ENCODE measurements at places on chromosomes 5 and 9.
A peak's percentile ranks its signal among the peaks of the same experiment; 100 is the strongest.

GRCh38 chr5:160525471-160526261 is 104.0 kb downstream of the PTTG1 start:
- no peak for DNase-seq

DNA sequence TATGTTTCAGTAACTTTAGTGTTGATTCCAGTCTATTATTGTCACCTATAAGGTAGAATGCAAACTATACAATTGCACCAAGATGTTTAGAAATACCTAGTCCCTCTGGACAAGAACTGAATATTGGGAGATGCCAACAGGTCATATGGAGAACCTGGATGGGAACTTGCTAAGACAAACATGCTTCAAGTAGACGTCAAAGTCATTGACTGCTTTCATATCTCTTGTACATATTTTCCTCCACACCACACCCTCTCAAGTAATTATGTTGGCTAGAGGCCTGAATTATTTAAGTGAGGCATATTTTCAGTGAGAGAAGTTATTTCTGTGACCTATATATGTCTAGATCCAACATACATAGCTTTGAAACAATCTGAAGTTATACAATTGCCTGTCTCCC is 453.3 kb downstream of the ELAVL2 start:
- no peak for DNase-seq

- no peak for DNase-seq
Observed at GRCh38 chr9:112075009-112075378, 100.1 kb downstream of the SUSD1 start.

DNA sequence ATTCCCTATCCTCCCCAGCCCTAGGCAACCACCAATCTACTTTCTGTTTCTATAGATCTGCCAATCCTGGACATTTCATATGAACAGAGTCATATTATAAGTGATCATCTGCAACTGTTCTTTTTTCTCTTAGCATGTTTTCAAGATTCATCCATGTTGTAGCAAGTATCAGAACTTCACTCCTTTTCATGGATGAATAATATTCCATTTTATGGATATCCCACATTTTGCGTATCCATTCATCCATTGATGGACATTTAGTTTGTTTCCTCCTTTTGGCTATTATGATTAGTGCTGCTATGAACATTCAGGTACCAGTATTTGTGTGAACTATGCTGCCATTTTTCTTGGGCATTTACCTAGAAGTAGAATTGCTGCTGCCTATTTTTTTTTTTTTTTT is 51.3 kb upstream of the HAND1 start:
- DNase-seq: no peak

DNA sequence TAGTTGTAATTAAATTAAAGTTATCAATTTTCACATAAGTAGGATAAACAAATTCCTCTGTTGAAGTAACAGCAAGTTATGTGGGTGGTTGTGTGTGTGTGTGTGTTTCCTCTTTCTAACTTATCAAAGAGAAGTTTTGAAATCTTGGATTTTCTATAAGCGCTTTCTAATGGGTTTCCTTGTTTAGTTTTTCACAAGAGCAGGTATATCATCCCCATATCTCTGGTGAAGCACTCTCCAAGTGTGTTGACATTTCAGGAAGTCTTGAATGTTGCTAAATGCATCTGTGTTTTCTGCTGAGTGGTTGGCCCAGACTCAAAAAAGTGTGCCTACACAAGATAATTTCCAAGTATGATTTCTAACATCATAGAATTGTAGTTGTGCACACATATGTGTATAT is 43.3 kb downstream of the PRDM6 start:
- no peak for DNase-seq

- no peak for DNase-seq
Observed at GRCh38 chr9:126283799-126284465, 42.7 kb upstream of the MVB12B start.

DNA sequence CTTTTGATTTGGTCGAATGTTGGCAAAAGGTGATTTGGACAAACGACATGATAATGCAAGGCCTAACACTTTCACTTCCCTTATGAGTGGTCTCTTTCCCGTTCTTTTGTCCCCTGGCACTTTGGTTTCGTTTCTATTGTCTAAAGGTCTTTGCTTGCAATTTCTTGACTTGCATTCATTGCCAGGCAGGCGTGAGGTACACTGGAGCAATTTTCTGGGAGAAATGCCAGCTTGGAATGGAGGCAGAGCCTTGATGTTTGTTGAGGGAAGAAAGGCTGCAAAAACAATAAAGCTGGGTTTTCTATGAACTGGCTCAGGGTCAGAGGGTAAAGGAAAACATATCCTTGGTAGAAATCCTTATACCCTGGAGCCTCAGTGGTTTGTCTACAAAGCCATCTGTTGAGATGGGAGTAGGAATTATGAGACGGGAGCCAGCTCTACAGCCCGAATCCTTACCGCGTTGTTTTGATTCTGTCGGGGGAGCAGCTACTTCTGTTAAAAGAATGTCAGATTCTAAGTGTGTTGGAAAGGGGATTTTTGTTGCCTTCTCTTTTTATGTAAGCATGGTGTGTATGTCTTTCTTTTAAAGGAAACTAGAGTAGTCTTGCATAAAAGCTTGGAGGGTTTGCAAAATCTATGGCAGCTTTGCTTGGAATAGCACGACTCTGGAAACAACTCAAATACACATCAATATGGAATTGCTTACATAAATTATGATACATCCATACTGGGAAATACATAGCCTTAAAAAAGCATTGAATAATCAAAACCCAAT is 158.9 kb downstream of the RMI1 start:
- no peak for DNase-seq

- peak; percentile 60 for DNase-seq
Observed at GRCh38 chr5:103120607-103121200, 603 bp downstream of the PPIP5K2 start.

DNA sequence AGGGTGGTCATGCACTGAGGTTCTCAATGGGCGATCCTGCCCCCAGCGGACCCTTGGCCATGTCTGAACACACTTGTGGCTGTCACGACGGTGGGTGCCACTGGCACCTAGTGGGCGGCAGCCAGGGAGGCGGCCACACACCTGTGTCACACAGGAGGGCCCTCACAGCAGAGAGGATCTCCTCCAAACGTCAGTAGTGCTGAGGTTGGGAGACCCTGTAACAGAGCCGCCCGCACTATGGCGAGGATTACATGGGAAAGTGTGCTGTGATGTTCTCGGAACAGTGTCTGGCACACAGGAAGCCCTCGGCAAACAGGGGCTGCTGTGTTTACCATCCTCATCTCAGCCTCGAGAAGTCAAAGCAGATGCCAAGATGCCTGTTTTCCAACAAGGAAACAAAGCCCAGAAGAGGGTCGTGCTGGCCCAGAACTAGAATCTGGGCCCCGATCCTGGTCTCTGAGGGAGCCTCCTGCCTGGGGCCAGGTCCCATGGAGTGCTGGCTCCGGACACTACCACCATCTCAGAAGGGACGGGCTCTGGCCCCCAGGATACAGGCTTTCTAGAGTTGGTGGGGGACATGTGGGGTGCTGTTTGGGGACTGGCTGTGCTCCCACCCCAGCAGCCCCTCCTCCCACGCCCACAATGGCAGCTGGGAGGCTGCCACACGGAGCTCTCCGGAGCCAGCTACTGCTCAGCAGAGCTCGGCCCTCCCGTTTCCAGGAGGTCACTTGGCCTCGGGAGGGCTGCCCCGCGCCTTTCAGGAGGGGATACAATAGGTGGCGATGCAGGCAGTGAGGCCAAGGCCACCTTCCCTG is 48.2 kb downstream of the DBH start:
- DNase-seq: no peak

GRCh38 chr5:1405121-1405520 is 40.1 kb downstream of the SLC6A3 start:
- DNase-seq: no peak

DNA sequence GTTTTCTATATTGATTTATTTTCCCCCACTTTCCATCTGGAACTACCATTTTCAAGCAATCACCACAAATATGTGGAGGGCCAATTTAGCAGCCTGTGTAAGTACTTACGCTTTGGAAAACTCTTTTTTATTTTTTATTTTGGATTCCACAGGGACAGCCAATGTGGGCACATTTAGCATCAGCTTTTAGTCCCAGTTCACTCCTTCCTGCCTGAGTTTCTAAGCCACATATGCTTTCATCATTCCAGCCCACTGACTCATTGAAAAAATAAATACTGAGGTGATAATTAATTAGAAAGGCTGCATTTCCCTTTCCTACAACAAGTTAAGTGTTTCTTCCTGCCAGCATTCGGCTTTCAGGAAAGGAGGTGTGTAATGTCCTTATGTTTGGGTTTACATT is 76.8 kb downstream of the TMEM167A start:
- DNase-seq: no peak

DNA sequence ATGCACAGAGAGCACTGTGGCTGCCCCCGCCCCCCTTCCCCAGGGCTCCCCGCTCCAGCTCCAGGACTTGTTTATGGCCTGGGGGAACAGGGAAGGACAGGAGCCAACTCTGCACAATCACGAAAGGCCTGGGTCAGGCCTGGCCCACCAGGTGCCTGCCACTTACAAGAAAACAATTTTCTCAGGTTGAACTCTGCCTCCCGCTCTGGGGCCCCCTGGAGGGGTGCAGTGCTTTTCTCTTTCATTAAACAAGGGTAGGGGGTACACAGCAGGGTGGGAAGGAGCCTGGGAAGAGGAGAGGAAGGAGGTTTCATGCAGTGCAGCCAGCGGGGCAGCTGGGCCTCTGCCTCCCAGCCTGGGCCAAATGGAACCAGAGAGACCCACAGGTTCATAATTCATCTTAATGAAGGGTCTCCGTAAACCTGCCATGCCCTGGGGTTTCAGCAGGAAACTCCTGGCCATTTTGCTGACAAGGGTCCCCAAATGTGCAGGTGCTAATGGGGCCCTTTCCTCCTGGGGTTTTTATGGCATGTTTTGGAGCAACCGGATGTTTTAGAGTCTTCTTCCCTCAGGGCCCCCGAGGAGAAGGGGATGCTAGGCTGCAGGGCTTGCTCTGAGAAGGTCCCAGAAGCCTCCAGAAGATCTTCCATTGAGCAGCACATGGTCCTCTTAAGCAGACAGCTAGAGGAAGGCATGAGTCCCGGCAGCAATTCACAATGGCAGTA is 219.8 kb downstream of the SLIT3 start:
- no peak for DNase-seq

GRCh38 chr5:14678773-14679334 is 14.3 kb downstream of the OTULIN start:
- DNase-seq: no peak

- DNase-seq: no peak
Observed at GRCh38 chr5:35308421-35308820, 78.1 kb upstream of the PRLR start.

DNA sequence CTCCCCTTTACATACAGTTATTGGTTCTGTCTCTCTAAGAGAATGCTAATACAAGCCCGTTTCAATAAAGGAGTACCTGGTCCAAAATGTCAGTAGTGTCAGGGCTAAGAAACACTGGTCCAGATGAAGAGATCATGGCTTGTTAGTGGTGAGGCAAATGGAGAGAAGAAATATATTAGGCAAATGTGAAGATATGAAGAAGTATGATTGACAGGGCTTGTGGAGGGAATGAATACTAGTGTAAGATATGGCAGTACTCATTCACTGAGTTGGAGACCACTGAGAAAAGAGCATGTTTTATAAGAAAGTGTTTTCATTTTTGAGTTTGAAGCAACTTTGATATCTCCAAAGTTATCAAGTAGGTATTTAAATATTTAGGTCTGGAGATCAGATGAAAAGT is 290.5 kb upstream of the MEF2C start:
- no peak for DNase-seq

- DNase-seq: no peak
Observed at GRCh38 chr5:78779771-78780616, 131.4 kb upstream of the LHFPL2 start.

DNA sequence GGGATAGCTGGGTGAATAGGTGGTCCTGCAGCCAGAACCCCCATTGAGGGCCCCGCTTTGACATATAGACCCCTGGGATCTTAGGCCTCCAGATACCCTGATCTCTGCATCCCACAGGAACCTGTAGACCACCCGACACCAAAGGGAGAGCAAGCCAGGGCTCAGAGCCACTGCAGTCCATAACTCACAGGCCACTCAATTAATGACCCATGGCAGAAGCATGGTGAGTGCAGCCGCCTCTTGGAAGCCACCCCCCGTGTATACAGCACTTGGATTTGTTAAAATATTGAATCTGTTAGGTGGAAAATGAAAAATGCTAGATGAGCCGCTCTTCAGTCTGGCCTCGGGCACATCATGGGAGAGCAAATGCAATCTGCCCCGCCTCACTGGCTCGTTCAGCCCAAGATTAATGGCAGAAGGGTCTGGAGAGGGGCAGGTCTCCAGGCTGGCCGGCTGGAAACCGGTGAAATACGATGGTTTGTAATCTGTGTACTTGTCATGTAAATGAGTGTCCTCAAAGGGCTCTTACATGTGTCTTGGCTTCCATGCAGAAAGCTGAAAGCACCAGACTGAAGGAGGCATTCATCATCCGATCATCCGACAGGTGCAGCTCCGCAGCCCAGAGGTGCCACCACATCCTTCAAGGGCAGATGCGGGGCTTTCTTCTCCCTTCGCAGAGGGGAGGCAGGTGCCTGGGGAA is 111.3 kb downstream of the OLFM1 start:
- no peak for DNase-seq

- DNase-seq: no peak
Observed at GRCh38 chr9:36844961-36845360, 189.1 kb downstream of the PAX5 start.

DNA sequence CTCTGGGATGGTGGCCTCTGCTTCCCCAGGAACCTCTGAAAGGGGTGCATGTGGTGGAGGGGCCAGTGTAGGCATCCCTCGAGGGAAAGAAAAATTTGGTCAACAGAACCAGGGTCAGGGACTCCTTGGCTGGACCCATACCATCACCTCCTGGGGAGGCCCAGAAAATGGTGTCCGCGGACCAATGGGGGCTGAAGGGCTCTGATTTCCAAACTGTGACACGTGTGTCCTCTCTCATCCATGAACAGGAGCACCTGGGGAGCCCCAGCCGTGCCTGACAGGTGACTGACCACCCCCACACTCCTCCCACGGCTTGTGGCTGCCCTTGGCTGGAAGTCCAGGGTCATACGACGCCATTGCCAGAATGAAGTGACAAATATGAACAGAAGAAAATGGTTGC is 3.9 kb downstream of the FCN2 start:
- no peak for DNase-seq

DNA sequence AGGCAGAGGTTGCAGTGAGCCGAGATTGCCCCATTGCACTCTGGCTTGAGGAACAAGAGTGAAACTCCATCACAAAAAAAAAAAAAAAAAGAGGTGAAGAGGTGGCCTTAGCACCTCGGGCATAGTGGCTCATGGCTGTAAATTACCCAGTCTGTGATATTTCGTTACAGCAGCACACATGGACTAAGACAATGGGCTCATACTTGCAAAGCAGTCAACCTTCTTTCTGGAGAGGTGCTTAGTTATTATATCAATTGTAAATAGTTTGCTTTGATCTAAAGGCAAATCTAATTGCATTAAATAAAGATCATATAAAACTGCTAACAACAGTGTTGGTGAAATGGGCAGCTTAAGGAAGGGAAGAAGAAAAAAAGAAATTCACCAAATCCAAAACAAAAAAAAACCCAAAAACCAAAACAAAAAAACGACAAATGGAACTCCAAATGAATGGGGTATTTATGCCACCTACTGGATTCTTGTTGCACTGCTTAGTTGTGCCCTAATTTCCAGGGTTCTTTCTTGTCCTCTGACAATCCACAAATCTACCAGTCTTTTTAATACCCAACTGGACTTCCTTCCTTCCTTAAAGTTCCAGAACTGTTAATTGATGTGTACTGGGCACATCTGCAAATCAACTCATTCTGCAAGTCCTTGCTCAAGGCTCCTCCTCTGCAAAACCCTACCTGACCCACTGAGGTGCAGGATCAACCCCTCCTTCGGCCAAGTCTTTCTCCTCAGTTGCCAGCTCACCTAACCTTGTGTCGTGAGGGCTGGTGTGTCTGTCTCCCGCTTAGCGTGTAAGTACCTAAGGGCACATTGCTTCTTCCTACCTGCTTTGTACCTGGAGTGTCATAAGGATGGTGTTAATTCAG is 35.0 kb upstream of the DMRT1 start:
- peak; percentile 19 for DNase-seq
